Colonic mucosa (tissue), 4 donors: ENCODE measurements at places on chromosomes 4 and X.

GRCh38 chr4:86443495-86443894 is 83.6 kb upstream of the MAPK10 start:
- H3K27ac ChIP-seq = no peak overlapping the region
- no peak overlapping the region for H3K4me3 ChIP-seq
- no peaks in the 10 kb centered on the region for H3K4me1 ChIP-seq
- H3K36me3 ChIP-seq = no peaks in the 10 kb centered on the region
- DNase-seq = no peak

DNA sequence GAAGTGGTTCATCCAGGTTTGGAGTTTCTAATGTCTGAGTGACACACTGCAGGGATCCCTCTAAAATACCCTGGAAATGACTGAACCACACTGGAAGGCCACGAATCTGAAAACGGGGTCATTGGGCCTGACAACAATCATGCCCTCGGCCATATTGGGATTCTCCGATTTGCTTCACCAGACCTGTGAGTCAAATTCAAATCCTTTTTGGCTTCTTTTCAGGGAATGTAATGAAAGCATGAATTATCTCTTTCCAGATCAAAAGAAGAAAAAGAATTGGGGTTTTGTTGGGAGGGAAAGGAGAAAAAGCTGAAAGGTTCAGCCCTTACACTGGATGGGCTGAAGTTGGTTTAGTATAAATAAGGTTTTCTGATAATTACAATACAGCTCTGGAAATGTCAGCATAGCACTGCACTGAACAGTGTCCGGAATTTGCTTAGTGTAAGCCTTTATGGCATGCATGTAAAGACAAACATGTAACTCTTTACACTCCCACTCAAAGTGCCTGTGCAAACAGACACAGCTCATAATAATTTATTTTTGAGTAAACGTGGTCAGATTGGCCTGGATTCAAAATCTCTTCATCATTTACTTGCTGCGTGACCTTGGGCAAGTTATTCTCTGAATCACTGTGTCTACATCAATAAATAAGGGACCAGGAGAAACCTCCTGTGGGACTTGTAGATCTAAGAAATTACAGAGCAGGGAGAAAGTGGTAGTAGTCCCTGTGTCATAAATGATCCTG is 21.4 kb downstream of the CT47C1 start:
- DNase-seq = no peak
- no peak overlapping the region for H3K4me3 ChIP-seq
- H3K27ac ChIP-seq = no peak overlapping the region
- no peaks in the 10 kb centered on the region for H3K36me3 ChIP-seq

- no peak overlapping the region for H3K27ac ChIP-seq
Measured at GRCh38 chr4:3707423-3708102, 58.6 kb upstream of the ADRA2C start.

GRCh38 chrX:97026406-97026805 is 142.7 kb downstream of the RPA4 start:
- DNase-seq = no peak
- H3K27ac ChIP-seq = no peak overlapping the region
- no peaks in the 10 kb centered on the region for H3K27me3 ChIP-seq
- H3K4me1 ChIP-seq = no peaks in the 10 kb centered on the region
- no peak overlapping the region for H3K4me3 ChIP-seq

GRCh38 chr4:81213671-81214070 is 1.4 kb downstream of the PRKG2 start:
- H3K4me1 ChIP-seq = no peaks in the 10 kb centered on the region
- H3K4me3 ChIP-seq = no peak overlapping the region
- no peak for DNase-seq
- no peaks in the 10 kb centered on the region for H3K36me3 ChIP-seq
- no peak overlapping the region for H3K27ac ChIP-seq

GRCh38 chr4:69727426-69727825 is 33.0 kb downstream of the SULT1B1 start:
- DNase-seq = no peak
- H3K27me3 ChIP-seq = no peaks in the 10 kb centered on the region
- H3K4me1 ChIP-seq = no peaks in the 10 kb centered on the region
- H3K27ac ChIP-seq = no peak overlapping the region
- H3K36me3 ChIP-seq = no peaks in the 10 kb centered on the region

DNA sequence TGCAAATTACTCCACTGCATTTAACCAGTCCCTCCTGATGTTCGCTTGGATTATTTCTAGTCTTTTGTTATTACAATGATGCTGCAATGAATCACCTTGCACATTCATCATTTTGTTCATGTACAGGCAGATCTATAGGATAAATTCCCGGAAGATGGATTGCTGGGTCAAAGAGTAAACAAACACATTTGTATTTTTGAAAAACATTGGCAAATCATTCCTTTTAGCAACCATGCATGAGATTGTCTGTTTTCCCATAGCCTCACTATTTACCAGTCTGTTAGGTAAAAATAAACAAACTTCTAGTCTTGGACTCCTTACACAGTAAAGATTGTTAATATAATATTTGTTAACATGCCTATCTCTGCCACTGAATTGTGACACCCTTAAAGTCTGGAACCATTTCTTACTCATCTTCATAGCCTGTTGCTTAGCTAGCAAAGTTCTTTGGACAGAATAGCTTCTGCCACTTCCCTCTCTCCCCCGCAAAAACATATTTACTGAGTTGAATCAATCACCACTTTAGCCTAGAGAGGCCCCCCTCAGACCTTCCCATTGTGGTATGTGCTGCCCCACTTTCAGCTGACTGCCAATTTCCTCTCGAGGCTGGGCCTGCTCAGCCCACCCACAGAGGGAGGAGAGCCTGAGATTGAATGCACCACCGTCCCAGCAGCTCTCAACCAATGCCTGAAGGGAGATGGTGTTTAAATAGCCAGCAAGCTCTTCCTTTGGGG is 108.4 kb upstream of the ATXN3L start:
- H3K4me3 ChIP-seq = no peak overlapping the region
- no peaks in the 10 kb centered on the region for H3K27me3 ChIP-seq
- no peaks in the 10 kb centered on the region for H3K36me3 ChIP-seq
- no peak overlapping the region for H3K27ac ChIP-seq
- DNase-seq = no peak

DNA sequence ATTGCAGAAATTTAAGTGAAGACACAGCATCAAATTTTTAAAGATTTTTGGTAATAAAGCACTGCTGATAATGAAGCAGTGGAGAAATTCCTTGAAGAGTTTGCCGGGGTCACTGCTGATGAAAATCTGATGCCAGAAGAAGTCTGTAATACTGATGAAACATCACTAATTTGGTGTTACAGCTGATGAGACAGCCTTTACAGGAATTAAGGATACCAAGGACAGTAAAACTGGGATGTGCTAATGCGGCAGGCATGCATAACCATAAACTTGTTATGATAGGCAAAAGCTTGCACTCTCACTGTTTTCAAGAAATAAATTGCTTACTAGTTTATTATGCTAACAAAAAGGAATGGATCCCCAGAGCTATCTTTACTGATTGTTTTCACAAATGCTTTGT is 52.9 kb upstream of the VEGFC start:
- H3K4me3 ChIP-seq = no peak overlapping the region
- no peaks in the 10 kb centered on the region for H3K36me3 ChIP-seq
- H3K4me1 ChIP-seq = no peaks in the 10 kb centered on the region
- no peak overlapping the region for H3K27ac ChIP-seq

- no peaks in the 10 kb centered on the region for H3K36me3 ChIP-seq
- peaks cover 8% of the 10 kb centered on the region for H3K4me1 ChIP-seq
- peak overlapping the region; percentile 48 for H3K4me3 ChIP-seq
- DNase-seq = peak; percentile 65
- peaks cover 7% of the 10 kb centered on the region for H3K27me3 ChIP-seq
Measured at GRCh38 chrX:118975831-118976598, 1.6 kb downstream of the LONRF3 start.

GRCh38 chr4:7299010-7299907 is 106.9 kb downstream of the SORCS2 start:
- no peaks in the 10 kb centered on the region for H3K27me3 ChIP-seq
- no peak overlapping the region for H3K27ac ChIP-seq
- no peak overlapping the region for H3K4me3 ChIP-seq
- H3K36me3 ChIP-seq = no peaks in the 10 kb centered on the region
- no peak for DNase-seq
- H3K4me1 ChIP-seq = no peaks in the 10 kb centered on the region

DNA sequence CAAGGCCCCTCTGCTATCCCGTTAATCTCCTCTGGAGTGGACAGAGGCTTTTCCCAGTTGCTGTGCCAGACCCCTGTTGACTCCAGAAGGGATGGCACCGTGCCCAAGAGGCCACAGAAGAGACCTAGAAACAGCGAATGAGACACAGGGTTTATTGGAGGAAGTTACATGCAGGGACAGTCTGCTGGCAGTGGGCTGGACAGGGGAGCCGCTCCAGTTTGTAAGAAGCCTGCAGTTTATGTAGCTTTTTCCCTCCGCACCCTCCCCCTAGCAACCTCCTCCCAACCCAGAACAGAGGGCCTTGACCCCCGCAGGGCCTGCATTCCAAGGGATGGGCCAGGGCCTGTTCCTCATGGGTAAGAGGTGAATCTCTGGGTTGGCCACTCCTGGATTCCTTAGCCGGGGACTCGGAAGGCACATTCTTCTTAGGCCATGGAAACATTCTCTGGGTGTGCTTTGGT is 216.8 kb upstream of the PSAPL1 start:
- H3K4me3 ChIP-seq = no peak overlapping the region
- H3K36me3 ChIP-seq = no peaks in the 10 kb centered on the region
- no peaks in the 10 kb centered on the region for H3K4me1 ChIP-seq
- no peaks in the 10 kb centered on the region for H3K27me3 ChIP-seq
- no peak for DNase-seq
- no peak overlapping the region for H3K27ac ChIP-seq

GRCh38 chr4:8150152-8151090 is 8.2 kb downstream of the ABLIM2 start:
- H3K27me3 ChIP-seq = no peaks in the 10 kb centered on the region
- H3K4me1 ChIP-seq = no peaks in the 10 kb centered on the region

DNA sequence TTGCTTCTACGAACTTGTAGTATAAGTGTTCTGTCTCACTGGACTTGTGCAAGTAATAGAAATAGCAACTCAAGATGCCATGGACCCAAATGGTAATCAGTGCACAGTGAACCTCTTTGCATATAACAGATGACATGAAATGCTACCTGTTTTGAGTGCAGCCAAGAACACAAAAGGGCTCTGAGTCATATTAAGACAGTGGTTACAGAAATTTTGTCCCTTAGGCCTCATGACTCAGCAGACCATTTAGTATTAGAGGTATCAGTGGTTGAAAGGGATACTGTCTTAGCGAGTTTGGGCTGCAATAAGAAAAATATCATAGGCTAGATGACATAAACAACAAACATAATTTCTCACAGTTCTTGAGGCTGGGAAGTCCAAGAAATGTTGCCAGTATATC is 502.9 kb upstream of the PCDH10 start:
- H3K4me3 ChIP-seq = no peak overlapping the region
- no peaks in the 10 kb centered on the region for H3K36me3 ChIP-seq
- DNase-seq = no peak
- H3K4me1 ChIP-seq = no peaks in the 10 kb centered on the region

DNA sequence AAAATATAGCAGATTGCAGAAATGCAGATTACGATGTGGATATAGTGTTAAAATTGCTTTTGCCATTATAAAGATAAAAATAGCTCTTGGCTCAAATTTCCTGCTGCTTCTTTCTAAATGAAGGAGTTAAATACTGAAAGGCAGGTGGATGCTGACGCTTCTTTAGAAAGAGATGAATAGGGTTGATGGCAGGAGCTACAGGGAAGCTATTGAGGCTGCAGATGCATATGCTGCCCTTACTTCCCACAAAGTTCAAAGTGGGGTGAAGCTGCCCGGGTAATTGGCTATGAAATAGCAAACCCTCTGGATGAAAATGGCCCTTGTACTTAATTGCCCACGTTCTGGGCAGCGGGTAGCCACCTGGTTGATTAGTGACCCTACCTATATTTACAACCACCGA is 379.5 kb downstream of the ZIC3 start:
- no peaks in the 10 kb centered on the region for H3K36me3 ChIP-seq
- H3K27ac ChIP-seq = no peak overlapping the region
- no peaks in the 10 kb centered on the region for H3K4me1 ChIP-seq
- H3K27me3 ChIP-seq = no peaks in the 10 kb centered on the region

- H3K36me3 ChIP-seq = no peaks in the 10 kb centered on the region
- no peaks in the 10 kb centered on the region for H3K27me3 ChIP-seq
- no peak overlapping the region for H3K4me3 ChIP-seq
- no peak overlapping the region for H3K27ac ChIP-seq
- no peak for DNase-seq
- no peaks in the 10 kb centered on the region for H3K4me1 ChIP-seq
Measured at GRCh38 chr4:108465886-108466500, 154.4 kb upstream of the RPL34 start.

DNA sequence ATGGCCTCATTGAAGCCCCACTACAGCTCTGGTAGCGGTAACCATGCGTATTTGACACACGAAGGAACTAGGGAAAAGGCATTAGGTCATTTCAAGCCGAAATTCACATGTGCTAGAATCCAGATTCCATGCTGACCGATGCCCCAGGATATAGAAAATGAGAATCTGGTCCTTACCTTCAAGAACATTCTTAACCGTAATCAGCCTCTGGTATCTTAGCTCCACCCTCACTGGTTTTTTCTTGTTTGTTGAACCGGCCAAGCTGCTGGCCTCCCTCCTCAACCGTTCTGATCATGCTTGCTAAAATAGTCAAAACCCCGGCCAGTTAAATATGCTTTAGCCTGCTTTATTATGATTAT is 876 bp downstream of the HPRT1 start:
- peak; percentile 24 for DNase-seq
- no peaks in the 10 kb centered on the region for H3K36me3 ChIP-seq
- no peaks in the 10 kb centered on the region for H3K27me3 ChIP-seq
- H3K27ac ChIP-seq = no peak overlapping the region

- H3K27ac ChIP-seq = no peak overlapping the region
- H3K27me3 ChIP-seq = no peaks in the 10 kb centered on the region
- no peak overlapping the region for H3K4me3 ChIP-seq
- no peak for DNase-seq
- no peaks in the 10 kb centered on the region for H3K36me3 ChIP-seq
Measured at GRCh38 chr4:58734030-58734674, 1624.0 kb upstream of the IGFBP7 start.

DNA sequence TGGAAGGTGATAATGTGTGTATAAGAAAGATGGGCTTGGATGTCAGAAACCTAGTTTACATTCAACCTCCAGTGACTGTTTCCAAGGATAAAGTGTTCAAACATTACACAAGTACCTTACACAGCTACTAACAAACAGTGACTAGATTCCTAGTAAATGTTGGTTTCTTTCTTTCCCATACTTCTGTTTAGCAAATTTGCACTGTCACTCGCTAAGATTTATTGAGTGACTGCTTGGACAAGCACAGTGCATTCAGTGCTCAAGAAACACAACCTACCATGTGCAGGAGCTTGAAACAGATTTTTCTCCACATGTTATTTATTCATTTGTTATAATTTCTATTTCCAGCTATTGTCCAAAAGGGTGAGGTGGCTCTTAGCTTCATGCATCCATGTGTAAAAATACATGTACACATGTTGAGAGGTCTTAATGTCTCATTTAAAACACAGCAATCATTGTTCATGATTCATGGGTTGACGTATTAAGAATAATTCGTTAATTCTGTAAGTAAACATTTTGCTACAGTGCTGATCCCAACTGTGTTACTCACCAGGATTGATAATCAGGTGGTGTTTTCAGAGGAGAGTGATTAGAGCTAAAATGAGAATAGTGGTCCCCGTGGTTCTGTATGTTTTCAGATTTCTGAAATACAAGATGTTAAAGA is 153.0 kb downstream of the DCLK2 start:
- no peaks in the 10 kb centered on the region for H3K4me1 ChIP-seq
- DNase-seq = no peak
- H3K36me3 ChIP-seq = no peaks in the 10 kb centered on the region
- H3K27ac ChIP-seq = no peak overlapping the region

- no peak overlapping the region for H3K27ac ChIP-seq
- no peak for DNase-seq
- no peaks in the 10 kb centered on the region for H3K27me3 ChIP-seq
- H3K36me3 ChIP-seq = no peaks in the 10 kb centered on the region
- H3K4me3 ChIP-seq = no peak overlapping the region
- H3K4me1 ChIP-seq = no peaks in the 10 kb centered on the region
Measured at GRCh38 chr4:186347743-186348142, 81.8 kb downstream of the F11 start.
